GM04504 (cell line): ENCODE measurements at places on chromosomes 2 and 18.
A peak's percentile ranks its signal among the peaks of the same experiment; 100 is the strongest.

DNA sequence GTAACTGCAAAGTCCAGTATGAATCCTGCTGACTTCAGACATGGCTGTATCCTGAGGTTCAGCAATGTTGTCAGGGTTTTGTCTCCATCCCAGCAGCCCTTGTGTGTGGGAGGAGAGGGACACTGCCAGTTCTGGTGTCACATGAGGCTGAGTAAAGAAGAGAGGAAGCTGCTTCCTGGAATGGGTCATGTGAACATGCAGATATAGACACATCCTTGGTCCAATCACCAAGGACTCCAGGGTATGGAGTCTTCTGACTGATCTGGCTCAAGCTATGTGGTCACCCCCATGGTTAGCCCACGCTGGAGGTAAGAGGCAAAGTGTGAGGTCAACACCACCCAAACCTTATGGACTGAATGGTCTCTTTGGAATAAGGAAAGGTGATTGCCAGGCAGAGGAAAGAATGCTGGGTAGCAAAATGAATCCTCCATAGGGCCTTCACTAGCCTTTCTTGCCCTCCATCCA is 134.4 kb upstream of the SLC1A4 start:
- DNase-seq = no peak

- no peak for DNase-seq
These were observed 30.5 kb downstream of the LTBP1 start for GRCh38 chr2:32977228-32977758.

GRCh38 chr2:213253162-213253561 is 31.1 kb upstream of the SPAG16 start:
- DNase-seq = no peak

- DNase-seq = no peak
These were observed 28.7 kb upstream of the MFSD6 start for GRCh38 chr2:190379249-190379964.

DNA sequence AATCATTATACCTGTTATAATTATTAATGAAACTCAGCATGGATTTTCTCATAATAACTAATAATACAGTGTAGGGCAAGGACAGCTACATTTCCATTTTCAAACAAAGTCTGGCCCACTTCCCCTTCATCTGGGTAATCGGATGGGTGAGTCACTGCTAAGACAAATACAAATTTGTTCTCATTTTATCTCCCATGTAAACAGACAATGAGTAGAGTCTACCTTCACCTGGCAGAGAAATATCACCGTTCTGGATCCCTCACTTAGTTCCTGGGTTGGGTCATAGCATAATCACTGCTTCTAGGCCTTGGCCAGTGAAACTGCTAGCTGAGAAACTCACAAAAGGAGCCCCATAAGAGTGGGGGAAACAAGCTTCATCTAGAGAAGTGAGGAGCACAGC is 9.2 kb downstream of the CNTNAP5 start:
- no peak for DNase-seq

- DNase-seq = no peak
These were observed 3.2 kb downstream of the YPEL5 start for GRCh38 chr2:30149976-30150375.

DNA sequence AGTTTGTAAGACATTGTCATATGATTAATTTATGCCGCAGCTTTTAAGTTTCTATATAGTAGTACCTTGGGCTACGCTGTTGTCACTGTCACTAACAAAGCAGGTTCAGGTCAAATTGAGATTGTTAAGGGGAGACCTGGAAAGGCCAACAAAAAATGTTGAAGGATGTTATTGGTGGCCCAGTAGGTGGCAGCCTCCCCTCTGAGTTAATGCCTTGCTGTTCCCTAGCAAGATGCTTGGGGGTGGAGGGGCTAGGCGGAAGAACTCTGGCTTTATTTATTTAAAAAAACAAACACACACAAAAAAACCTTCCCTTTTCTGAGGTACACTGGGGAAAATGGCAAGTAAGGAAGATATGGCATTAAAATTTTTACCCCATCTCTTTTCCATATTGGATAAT is 128.3 kb upstream of the ATP5MC3 start:
- DNase-seq = no peak

DNA sequence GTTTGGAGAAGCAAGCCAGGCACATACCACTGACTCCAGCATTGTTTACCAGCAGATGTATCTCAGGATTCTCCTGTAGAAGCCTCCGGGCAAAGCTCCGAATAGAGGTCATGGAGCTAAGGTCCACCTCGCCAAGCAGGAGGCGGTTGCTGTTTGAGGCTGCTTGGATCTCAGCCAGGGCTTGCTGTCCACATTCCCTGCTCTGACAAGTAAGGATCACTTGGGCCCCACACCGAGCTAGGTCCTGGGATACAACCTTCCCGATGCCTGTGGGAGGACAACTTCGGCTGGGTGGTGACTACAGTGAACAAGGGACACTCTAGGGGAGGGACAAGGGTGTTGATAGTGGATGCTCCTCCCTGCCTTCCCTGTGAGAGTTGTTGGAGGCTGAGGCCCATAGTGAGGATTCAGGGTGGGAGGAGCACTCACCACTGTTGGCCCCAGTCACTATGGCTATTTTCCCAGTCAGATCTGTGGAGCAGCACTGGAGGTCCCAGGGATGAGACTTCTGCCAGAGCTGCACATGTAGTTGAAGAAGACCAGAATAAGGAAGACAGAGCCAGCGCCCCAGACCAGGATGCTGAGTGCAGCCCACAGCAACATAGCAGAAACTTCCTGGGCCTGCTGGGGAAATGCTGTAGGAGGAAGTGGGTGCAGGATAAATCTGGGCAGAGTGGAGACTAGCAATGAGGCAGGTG is 8.3 kb downstream of the C2orf81 start:
- DNase-seq = no peak

DNA sequence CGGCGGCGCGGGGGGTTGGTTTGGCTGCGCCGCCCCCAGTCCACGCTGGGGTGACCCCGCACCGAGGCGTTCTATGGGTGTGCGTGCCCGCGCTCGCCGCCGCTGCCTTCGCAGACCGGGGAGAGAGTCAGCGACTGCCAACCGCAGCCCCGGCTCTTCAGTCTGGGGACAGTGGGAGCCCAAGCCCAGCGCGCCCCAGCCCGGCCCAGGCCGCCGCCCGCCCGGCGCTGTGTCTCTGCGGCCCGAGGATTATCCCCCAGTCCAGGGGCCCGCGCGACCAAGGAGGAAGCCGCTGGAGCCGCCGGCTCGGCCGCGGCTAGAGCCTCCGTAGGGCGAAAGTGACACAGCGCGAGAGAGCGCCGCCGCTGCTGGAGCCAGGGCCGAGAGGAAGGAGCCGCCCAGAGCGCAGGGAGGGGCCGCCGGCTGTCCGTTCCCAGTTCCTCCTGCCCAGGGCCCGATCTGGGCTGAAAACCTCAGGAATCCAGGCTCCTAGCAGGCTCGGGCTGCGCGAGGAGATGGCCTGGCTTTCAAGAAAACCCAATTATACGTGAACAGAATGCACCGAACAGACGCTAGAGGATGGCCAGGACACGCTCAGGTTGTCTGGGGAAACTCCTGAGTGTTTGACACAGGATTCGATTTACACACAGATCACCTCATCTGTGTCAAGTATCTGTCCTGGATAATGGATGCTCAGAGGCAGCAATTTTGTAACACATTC is 2.4 kb downstream of the CTIF start:
- DNase-seq = peak; percentile 60

GRCh38 chr2:55618025-55618274 is 528 bp upstream of the PPP4R3B start:
- DNase-seq = no peak

GRCh38 chr18:37207343-37207742 is 358.3 kb downstream of the CELF4 start:
- DNase-seq = no peak

- DNase-seq = no peak
These were observed 37.4 kb upstream of the RPL31 start for GRCh38 chr2:100964681-100965169.

GRCh38 chr2:99255491-99256318 is at the start of gene LYG2:
TSS of gene LYG2 (minus strand) at chr2:99255666. CDS start at chr2:99254260, 1,406 bp downstream.
- DNase-seq = no peak

- DNase-seq = no peak
These were observed 45.9 kb downstream of the ST6GAL2 start for GRCh38 chr2:106839849-106840595.

GRCh38 chr2:140275427-140275826 is 1495.2 kb upstream of the NXPH2 start:
- no peak for DNase-seq

DNA sequence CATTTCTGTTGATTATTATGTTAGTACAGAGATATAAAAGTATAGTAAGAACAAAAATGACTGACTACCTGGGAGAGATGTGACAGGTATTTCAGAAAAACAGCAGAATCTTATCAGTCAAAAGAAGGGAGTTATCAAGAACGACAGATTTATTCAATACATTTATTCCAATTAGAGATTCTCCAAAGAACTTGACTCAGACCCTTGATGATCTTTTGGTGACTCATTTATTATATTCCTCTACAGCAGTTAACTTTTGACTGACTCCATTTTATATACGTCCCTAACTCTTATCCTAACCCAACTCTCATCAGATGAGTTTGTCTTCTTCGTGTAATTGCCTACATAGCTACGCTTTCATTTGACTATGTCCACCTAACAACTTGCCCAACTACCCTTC is 91.1 kb downstream of the C2orf74 start:
- DNase-seq = no peak

GRCh38 chr2:181823405-181823804 is 68.1 kb upstream of the ITPRID2 start:
- DNase-seq = no peak

DNA sequence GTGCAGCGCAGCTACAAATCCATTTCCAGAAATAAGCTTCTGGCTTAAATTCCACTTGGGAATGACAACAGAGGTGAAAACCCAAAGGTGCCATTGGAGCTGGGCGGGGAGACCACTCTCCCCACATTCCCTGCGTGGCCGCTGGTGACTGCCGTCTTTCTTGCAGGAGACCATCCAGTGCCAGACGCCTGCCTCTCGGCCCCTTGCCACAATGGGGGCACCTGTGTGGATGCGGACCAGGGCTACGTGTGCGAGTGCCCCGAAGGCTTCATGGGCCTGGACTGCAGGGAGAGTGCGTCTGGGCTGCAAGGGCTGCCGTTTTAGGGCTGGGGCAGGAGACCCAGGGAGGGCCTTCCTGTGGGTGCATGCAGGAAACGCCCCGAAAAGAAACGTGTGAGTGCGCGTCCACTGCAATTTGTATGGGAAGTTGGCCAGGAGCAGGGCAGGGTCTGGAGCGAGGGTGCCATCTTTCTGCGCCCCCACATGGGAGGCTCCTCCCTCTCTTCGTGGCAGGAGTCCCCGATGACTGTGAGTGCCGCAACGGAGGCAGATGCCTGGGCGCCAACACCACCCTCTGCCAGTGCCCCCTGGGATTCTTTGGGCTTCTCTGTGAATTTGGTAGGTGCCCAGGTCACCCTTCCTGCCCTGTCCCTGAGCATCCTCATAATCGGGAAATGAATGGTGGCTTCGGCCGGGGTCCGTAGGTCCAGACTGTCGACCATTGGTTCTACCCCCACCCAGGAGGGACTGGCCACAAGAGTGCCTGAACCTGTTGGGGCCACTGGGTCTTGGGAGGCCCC is 49.9 kb downstream of the SNED1 start:
- DNase-seq = no peak

DNA sequence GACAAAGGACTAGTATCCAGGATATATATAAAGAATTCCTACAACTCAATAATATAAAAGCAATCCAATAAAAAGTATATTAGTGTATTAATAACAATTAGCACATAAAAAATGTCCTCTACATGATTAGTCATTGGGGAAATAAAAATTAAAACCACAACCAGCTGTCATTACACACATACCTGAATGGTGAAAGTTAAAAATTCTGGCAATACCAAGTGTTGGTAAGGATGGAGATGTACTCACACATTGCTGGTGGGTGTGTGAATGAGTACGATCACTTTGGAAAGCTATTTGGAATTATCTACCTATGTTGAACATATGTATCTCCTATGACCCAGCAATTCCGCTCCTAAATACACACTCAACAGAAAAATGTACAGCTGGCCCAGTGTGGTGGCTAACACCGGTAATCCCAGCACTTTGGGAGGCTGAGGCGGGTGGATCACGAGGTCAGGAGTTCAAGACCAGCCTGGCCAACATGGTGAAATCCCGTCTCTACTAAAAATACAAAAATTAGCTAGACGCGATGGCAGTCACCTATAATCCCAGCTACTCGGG is 14.3 kb upstream of the NOL10 start:
- DNase-seq = no peak

DNA sequence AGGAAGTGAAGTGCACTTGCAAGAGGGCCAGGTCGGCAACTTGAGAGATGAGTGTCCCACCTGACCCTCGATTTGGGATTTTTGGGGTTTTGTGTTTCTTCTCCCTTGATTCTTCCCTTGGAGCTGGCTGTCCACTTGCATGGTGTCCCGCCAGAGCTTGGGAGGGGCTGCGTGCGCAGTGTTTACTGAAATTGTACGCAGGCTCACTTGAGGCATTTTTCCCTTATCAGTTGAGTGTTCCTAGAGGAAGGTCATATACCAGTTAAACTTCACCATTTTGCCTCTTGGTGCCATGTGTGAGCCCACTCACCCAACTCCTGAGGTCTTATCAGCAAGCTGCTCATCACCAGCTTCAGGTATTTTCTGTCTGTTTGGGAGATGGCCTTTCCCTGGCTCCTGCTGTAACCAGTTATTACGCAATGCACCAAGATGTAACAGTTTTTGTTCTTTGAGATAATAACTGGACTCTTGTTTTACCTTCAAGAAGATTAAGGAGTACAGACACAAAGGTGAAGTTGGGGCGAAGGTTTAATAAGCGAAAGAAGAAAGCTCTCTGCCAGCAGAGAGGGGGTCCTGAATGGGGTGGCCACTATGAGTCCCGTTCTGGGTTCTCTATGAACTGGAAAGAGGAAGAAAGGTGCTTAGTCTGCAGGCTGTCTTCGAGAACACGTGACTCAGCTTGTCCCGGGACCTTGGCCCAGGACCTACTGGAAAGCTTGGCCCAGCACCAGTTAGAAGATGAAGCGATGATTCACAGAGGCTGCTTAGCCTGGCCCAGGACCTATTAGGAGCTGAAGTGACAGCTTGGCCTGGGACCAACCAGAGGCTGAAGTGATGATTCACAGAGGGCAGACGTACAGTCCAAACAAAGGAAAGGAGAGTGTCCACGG is 21.5 kb upstream of the TXNL4A start:
- peak; percentile 96 for DNase-seq

GRCh38 chr2:73089270-73090030 is 17.9 kb upstream of the SFXN5 start:
- DNase-seq = peak; percentile 97

DNA sequence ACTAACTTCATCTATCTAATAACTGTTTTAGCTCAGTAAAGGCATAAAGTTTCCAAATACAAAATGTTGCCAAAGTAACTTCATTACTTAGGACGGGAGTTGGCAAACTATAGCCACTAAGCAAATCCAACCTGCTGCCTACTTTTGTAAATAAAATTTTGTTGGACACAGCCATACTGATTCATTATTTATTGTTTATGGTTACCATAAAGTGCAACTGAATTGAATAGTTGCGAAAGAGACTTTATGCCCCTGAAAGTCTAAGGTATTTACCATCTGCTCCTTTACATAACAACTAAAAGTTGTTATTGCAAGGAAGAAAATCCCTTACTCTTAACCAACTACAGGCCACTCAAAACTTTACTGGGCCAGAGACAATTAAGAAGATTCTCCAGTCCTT is 256.7 kb upstream of the RBBP8 start:
- no peak for DNase-seq
